CD4-positive, alpha-beta T cell treated with Interleukin-15 for 4 hours (primary cell): ENCODE measurements at places on chromosomes 1 and 21.

GRCh38 chr1:205188098-205188497 is 23.4 kb downstream of the DSTYK start:
- no peak for DNase-seq

DNA sequence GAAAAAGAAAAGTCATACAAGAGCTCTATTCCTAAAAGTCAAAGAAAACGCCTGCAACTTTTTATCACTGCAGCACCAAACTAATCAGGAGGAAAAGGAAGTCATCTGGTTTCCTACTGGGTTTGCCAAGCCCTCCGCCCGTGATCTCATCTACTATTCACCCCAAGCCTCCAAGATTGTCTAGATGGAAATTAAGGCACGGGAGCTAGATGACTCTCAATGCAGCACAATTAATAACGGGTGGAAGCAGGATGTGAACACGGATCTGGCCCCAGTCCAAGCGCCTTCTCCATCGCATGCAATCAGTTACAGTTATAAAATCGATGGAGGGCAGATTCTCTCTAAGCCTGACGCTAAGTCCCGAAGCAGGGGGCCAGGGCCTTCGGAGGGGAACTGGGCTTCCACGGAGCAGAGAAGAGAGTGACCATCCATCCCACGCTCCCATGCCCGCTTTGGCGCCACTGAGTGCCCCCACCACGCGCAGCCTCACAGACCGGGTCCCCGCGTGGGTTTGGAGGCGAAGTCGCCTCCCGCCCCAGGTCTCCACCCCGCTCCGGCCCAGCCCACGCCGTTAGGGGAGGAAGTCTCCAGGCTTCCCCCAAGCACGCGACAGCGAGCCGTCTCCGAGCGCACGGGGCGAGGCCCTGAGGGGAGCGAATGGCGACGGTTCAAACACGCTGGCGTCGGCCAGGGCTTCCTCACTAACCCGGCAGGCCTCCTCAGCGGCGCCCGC is 1.8 kb downstream of the HSF2BP start:
- DNase-seq, result no peak

DNA sequence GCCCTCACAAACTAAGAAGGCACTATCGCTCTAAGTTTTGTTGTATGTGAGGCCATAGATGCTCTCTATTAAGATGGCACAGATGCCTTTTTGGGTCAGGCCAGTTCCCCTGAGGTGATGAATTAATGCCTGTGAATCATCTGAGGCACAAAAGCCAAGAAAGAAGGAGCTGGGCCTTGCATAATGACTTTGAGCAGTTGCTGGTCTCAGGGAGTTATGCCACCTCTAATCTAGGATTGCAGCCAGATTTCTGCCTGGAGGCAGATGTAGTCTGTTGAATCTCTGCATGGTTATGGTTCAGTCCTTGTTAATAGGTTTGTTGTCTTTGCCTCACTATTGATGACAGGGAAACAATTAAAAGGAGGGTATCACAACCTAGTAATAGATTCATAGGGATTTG is 168.1 kb upstream of the CHRM3 start:
- DNase-seq, result no peak

DNA sequence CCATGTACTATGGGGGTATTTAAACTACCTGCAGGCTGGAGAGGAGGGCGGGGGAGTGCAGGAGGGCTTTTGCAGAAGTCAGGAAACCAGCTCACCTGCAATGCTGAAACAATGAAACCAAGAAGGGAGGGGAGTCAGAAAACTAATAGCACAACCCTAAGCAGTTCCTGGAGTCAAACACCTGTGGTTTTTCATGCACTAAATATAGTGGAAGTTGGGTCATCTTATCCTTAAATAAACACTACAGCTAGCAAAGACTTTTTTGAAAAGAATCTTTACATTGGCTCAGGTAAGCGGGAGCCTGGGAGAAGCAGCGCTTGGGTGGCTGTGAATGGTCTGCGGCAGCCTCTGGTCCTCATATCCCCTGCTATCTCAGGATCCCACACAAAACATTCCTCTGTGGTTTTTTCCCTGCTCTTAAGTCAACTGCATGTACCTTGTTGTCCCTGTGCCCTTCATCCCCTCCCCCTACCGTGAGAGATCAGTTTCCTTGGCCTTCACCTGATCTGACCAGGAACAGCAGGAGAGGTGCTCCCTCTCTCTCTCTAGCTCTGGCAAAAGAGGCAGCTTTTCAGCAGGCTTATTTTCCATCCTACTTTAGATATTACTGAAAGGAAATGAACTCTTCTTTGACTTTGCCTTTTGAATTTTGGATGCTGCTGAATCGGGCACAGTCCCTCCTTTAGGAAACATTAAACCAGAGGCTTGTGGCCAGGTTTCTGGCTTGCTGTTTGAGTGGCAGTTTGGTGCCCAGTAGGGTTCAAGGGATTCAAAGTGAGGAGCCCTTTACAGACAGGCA is 26.6 kb downstream of the TENT5C start:
- no peak for DNase-seq

DNA sequence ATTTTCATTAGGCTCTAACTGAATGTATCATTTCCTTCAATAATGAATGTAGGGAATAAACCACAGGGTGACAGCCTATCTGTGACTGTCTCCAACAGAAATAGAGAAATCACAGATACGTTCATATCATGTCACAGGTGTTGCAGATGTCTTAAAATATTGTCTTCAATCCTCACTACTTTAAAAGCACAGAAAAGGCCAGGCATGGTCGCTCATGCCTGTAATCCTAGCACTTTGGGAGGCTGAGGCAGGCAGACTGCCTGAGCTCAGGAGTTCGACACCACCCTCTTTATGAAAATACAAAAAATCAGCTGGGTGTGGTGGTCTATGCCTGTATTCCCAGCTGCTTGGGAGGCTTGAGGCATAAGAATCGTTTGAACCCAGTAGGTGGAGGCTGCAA is 8.2 kb downstream of the CREG1 start:
- no peak for DNase-seq

- no peak for DNase-seq
Measured at GRCh38 chr1:203189951-203190352, 3.4 kb upstream of the CHI3L1 start.

DNA sequence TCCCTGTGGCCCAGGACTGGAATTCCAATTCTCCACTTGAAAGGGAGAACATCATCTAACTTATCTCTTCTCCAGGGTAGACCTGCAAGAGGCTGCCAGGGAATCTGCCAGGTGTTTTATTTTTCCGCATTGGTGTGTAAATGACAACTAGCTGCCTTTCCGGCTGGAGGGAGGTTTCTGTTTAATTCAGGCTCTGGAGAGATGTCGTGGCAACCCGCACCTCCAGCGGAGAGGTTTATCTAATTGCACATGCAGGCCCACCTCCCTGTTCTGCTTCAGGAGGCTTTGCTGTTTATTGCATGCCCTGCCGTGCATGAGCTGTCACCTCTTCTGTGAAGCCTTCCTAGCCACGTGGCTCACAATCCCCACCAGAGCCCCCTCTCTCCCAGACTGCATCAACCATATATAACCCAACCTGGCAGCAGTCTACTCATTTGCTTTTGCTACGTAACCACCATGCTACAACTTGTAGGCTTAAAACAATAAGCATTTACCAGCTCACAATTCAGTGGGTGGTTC is 151.6 kb downstream of the C1orf94 start:
- no peak for DNase-seq

GRCh38 chr1:26724926-26725325 is 29.1 kb downstream of the ARID1A start:
- no peak for DNase-seq

DNA sequence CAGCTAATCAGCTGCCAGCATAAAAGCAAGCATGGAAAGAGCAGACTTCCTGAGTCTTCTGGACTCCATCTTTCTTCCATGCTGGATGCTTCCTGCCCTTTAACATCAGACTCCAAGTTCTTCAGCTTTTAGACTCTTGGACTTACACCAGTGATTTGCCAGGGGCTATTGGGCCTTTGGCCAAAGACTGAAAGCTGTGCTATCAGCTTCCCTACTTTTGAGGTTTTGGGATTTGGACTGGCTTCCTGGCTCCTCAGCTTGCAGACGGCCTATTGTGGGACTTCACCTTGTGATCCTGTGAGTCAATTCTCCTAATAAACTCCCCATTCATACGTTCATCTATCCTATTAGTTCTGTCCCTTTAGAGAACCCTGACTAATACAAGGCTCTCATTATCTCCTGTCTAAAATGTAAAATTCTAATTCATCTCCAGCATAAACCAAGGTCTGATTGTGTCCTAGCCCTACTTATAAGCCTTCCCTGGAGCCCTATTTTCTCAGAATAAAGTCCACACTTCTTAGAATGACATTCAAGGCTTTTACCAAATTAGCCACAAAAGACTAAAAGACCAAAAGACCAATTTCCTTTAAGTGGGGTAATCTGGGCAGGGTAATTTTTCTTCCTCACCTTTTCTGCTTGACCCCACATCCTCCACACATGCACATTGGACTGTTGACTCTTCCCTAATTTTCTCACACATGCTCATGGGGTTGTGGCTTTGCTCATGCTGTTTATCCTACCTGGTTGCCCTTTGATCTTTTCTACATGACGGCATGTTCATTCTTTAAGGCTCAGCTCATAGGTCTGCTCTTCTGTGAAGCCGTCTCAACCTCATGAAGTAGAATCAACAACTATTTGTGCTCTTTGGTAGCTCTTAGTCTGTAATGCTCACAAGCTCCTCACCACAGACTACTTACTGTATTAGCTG is 18.1 kb upstream of the ENAH start:
- no peak for DNase-seq

DNA sequence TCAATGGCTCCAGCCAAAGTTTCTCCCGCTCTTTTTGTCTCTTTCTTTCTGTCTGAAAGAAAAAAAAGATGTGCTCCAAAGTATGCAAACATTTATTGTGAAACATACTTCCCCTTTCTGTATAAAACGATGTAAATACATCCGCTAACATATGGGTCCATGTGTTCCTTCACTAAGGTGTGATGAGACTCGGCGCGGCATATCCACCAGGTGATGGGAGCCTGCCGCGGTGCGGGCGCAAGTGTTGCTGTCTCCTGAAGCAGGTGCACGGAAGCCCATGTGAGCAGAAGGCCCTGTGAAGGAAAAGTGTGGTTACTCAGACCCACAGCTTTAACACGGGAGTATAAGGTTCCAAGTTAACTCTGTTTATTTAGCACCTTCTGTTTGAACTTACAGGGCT is 466.6 kb upstream of the C1orf87 start:
- no peak for DNase-seq

DNA sequence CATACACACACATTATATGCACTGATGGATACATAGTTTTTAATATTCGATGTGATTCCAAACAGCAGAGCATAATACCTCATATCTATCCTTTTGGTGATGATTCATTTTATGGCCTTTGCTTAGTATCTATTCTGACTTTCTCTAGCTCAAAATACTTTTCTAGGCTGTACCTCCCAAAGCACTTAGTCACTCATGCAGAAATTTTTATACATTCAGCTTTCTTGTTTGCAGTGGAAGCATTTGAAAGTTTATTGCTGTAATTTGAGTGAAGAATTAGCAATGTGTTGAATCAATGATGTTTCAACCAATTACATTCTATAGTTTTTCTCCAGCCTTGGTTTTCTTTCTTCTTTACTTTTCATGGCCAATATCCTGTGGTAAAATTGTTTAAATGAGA is 66.7 kb downstream of the LBR start:
- DNase-seq, result no peak

DNA sequence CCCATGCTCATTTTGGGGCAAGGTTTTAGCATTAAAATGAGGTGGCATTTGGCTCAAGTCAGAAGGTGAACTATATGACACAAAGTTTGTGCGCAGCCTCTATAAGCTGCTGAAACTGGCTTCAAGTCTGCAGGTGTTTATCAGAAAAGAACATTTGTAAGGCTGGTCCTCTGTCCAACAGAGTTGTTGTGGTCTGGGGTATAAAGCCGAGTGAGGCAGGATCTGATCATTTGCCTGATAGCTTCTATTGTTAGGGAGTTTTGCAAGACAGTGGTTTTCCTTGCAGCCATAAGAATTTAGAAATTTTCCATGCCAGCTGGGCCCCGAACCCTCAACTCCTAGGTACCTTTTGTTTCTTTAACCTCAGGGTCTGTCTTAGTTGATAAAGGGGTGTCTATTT is 130.8 kb downstream of the PGBD5 start:
- DNase-seq, result no peak
